NCI-H2227 treated with DMSO at 0.1 percent for 48 hours (cell line): ENCODE measurements at places on chromosomes 7 and 10.

DNA sequence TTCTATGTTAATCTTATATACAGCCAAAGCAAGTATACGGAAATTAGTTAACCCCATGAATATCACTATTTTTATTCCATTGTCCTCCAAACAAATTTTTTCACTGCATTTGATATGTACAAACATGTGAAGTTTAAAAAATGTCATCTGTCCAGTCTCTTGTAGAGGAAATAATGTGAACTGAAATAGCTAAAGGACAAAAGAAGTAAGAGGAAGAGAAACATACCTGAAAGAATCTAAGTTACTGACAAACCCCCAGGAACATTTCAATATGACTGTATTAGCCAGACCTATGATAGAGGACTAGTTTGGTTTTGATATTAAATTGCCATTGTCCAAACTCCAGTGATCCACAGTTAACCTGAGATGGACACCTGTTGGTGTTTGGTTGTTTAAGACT is 80.6 kb downstream of the NRCAM start:
- DNase-seq, result no peak

DNA sequence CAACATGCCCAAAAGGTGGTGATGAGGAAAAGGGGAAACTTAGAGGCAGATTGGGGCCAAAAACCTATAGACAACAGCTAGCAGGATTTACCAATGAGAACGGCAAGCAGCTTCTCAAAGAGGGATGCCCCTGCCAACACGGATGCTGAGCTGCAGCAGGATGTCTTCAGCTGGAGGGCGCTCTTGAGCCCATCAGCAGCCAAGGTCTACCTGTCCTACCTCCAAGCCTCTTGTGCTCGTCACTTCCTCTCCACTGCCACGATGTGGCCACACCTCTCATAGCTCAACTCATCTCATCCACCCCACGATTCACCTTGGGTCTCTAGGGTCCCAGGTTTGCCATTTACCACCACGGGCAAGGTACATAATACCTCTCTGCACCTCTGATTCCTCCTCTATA is 36.5 kb downstream of the DLG5 start:
- DNase-seq, result no peak

DNA sequence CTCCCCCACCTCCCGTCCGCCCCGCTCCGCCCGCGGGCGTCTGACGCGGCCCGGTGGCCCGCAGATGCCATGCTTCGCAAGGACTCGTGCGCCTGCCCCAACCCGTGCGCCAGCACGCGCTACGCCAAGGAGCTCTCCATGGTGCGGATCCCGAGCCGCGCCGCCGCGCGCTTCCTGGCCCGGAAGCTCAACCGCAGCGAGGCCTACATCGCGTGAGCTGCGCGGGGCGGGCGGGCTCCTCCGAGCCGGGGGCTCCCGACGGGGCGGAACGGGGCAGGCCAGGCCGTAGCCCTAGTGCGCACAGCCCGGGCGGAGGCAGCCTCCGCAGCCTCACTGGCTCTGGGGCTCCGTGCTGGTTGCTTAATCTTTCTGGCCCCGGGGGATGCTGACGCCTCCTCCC is 2.8 kb downstream of the ASIC3 start:
- DNase-seq, result no peak

- no peak for DNase-seq
These were observed 356.6 kb downstream of the BBS9 start for GRCh38 chr7:33485747-33486493.

GRCh38 chr10:127964621-127965020 is 57.7 kb downstream of the PTPRE start:
- DNase-seq, result no peak

- DNase-seq, result no peak
These were observed 47.0 kb upstream of the CDK1 start for GRCh38 chr10:60731134-60731885.

DNA sequence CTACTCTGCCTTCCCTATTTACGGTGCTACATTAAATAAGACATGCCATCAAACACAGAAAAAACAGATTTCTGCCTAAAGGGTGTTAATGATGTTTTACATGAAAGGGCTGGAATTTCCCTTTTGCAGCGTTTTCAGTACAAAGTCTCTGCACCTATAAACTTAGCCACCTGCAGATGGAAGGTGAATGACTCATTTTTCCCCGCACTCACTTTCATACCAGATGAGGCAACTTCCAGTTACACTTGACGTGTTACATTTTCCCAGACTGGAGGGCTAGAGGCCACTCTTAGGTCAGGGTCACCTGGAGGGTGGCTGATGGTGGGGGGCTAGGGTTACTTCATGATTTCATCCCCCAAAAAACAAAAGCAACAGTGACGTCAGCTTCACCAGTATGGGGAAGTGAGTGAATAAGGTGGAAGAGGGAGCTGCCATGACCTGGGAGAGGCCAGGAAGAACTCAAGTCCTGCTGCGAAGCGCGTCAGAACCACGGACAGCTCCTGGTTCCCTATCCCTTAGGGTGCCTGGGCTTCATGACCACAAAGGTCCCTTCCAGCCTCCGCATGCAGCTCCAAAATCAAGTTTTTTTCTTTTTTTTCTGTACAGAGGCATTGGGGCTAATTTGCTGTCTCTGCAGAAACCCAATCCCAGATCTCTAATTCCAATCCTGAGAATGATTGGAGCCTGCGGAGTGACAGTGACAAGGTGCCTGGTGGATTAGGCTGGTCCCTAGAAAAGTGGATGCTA is 94.0 kb downstream of the ADARB2 start:
- no peak for DNase-seq
